ENCODE measurements at places on chromosomes 12 and 14. TPM values are rescaled to one million over a fixed set of nuclear protein-coding genes. Genes with fewer than 3 reads are reported as not detected.

Gene C12orf42
- polyA plus RNA-seq = 0.07 TPM

Gene ANHX
- polyA plus RNA-seq = 0.06 TPM

Gene GOLGA3
- 34.5 TPM for polyA plus RNA-seq

Gene TEDC1
- polyA plus RNA-seq = 11.1 TPM

Gene MDGA2
- polyA plus RNA-seq = 2.8 TPM

Gene TSHR
- 0.12 TPM for polyA plus RNA-seq

Gene KCNH5
- 0.10 TPM for polyA plus RNA-seq

Gene RNASE2
- 1.3 TPM for polyA plus RNA-seq

Gene MIPOL1
- polyA plus RNA-seq = 10.9 TPM

Gene SLC6A15
- 0.61 TPM for polyA plus RNA-seq

Gene BATF
- 0.71 TPM for polyA plus RNA-seq

Gene CCDC38
- 0.66 TPM for polyA plus RNA-seq

Gene OASL
- 0.03 TPM for polyA plus RNA-seq

Gene HAL
- 0.13 TPM for polyA plus RNA-seq

Gene GLIPR1L1
- 0.65 TPM for polyA plus RNA-seq

Gene SERPINA12
- polyA plus RNA-seq = 1.1 TPM

Gene OR4K15
- not detected for polyA plus RNA-seq

All from renal pelvis (tissue), 12 donors.